ENCODE measurements at places on chromosomes 11 and 22. TPM values are rescaled to one million over a fixed set of nuclear protein-coding genes. Genes with fewer than 3 reads are reported as not detected.

The HPX gene
- polyA plus RNA-seq: 0.82 TPM

The C1QTNF5 gene
- polyA plus RNA-seq: 12.2 TPM

The OR4A16 gene
- not detected for polyA plus RNA-seq

The OR8G1 gene
- not detected for polyA plus RNA-seq

The POU2AF1 gene
- not detected for polyA plus RNA-seq
